IPS DF 6.9 (cell line): ENCODE measurements at places on chromosomes 2 and 18.

- no peak for DNase-seq
Measured at GRCh38 chr2:203185864-203186263, 53.0 kb upstream of the CYP20A1 start.

GRCh38 chr18:47461977-47462376 is 210.5 kb upstream of the SKOR2 start:
- DNase-seq: no peak

- DNase-seq: no peak
Measured at GRCh38 chr2:161223139-161223732, 63.0 kb downstream of the TANK start.

DNA sequence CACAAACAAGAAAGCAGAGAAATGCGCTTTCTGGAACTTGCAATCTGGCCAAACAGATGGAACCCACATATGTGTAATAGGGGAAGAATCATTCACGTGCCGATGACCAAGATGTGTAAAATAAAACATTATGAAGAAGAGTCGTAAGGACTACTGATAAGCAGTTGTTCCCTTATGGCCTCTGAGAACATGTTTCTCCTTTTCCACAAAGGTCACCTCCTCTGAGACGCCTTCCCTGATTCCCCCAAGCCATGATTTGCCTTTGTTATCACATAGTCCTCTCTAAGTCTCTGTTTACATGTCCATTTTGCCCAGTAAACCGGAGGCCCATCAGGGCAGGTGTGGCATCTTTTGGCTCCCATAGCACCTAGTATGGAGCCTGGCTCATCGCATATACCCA is 8.0 kb downstream of the OTOF start:
- no peak for DNase-seq

DNA sequence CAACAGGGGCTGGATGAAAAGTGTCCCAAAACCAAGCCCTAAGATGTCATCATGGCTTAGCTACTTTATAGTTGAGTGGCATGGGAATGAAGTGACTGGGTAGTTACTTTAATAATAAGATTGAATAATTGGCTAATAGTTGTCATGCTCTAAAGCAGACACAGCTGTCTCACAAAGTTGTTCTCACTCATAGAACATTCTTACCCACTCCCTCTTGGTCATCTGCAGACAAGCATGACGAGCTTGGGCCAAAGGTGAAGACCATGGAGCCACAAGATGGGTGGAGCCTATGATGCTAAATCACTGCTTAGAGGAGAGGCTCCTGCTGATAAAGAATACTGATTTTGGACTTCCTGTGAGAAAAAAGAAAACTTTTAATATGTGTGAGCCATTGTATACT is 62.4 kb upstream of the MMADHC start:
- DNase-seq: no peak

DNA sequence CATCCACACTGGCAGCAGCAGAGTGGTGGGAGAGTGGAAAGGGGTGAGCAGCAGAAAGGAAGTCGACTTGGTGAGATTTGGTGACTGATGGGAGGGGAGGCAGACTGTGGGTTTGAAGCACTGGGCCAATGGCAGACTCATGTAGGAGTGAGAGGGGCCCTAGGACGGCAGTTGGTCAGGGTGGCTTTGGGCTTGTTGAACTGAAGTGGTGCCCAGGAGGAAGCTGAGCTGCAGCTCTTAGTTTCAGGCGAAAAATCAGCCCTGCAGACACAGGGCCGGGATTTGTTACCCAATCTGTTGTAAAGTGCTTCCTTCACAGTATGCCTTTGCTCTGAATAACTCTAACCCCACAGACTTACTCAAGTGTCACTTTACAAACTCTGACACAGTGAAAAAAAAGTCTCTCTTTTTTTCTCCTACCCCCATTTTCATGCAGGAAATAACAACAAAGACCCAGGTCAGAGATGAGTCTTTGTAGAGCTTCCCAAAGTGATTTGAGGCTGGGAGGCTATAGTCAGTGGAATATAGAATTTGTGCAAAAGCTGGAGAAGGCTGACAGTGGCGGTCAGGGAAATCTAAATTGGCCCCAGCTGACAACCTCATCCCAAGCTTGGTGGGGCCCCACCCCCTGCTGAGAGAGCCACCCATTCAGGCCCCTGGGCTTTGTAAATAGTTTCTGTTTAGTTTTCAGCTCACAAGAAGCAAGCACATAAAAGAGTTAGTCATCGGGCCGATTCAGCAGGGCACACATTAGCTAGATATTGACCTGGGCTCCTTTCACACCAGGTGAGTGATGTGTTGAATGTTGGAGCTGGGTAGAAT is 226.9 kb downstream of the VAPA start:
- DNase-seq: no peak

- no peak for DNase-seq
Measured at GRCh38 chr18:35868915-35869314, 103.6 kb upstream of the RMP24 start.

DNA sequence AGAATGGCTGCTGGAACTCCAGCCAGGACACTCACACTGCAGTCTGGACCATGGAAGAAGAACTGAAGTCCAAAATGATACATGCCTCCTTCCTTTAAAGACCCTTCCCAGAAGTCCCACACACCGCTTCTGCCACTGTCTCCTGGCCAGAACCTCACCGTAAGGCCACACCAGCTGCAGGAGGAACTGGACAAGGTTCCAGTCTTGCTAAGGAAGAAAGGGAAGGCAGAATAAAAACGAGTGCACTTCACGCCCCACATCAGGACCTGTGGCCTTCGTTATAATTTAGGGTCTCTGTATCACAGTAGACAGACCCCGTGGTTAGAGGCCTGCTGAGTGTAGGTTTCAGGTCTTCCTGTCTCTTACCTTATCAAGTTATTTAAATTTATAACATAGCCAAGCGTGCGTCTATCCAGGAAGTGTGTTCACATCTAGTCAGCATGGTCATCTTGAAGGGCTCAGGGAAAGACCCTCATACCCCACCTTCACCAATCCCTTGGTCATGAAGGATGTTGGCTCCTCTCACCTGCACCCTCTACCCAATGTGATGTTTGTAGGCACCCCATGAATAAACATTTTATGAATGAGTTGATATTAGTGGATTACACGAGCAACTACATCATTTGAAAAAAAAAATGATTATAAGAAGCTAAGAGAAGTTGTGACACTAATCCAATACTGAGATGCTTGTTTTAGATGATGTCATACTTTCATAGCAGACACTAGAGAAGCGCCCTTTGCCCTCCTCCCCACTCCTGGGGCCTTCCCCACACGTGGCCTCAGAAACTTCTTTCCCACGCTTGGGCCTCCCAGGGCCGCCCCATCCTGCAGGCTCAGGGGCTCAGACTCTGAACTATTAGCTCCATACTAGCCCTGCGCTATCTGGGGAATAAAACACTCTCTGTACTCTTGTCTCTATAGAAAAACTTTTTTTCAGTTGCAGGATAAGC is 157.6 kb downstream of the FAM210A start:
- DNase-seq: no peak
